GM10248 (cell line): ENCODE measurements at places on chromosomes 16 and 17.
A peak's percentile ranks its signal among the peaks of the same experiment; 100 is the strongest.

DNA sequence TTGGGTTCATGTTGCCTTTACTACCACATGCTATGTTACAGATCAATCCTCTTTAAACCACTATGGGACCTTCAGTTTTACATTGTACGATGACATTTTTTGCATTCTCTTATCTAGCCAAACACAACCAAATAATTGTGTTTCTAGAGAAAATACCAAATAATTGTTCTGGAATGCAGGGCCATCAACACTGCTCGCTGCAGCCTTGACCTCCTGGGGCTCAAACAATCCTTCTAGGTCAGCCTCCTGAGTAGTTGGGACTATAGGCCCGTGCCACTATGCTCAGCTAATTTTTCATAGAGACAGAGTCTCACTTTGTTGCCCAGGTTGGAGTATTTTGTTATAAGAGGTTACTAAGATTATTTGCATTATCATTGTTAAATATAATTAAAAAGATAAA lies 237.5 kb upstream of the PMFBP1 start:
- no peak for DNase-seq

DNA sequence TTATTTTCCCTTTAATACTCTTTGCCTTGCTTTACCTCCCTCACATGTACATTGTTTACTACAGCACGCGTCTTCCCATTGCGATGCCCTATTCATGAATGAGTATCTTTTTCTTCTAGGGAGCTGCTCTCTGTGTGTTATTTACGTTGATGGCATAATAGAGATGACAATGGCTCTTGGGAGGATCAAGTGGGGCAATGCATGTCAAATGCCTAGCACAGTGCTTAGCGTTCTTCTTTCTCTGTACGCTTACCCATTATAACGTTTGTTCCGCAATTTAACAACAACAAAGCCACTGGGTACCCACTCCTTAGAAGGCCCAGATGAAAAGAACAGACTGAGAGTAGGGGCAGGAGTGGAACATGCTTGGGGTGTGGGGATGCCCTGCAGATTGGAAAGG lies 271.6 kb upstream of the TNRC6C start:
- no peak for DNase-seq

- no peak for DNase-seq
Measured at GRCh38 chr16:88350922-88351321, 31.8 kb upstream of the ZNF469 start.

- no peak for DNase-seq
Measured at GRCh38 chr16:80990577-80990976, 16.1 kb downstream of the CMC2 start.

- peak; percentile 75 for DNase-seq
Measured at GRCh38 chr17:42720996-42721583, 23.8 kb downstream of the EZH1 start.

DNA sequence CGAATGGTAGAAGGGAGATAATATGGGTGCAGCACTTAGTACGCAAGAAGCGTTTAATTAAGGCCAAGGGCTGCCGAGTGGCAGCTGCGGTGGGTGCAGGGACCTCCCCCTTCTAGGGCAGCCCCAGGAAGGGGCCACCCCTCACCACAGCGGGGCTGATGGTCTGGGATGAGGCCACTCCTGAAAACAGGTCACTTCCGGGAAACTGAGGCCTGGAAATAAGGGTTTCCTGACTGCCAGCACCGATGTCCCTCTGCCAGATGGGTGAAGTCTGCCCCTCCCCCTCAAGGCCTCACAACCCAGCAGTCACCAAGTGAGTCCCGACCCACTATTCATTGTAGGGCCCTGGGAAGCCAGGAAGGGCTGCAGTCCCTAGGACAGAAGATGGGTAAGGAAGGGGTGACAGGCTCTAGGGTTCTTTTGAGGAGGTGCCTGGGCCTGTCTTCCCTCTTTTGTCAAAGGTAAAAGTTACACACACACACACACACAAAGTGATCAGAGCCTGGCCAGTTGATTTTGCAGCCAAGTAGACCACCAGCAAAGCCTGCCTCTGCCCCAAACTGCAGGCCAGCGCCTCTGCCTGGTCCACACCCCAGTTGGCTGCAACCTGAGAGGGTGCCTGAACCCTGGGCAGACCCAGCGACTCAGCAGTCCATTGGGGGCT lies 12.5 kb downstream of the SREBF1 start:
- no peak for DNase-seq

DNA sequence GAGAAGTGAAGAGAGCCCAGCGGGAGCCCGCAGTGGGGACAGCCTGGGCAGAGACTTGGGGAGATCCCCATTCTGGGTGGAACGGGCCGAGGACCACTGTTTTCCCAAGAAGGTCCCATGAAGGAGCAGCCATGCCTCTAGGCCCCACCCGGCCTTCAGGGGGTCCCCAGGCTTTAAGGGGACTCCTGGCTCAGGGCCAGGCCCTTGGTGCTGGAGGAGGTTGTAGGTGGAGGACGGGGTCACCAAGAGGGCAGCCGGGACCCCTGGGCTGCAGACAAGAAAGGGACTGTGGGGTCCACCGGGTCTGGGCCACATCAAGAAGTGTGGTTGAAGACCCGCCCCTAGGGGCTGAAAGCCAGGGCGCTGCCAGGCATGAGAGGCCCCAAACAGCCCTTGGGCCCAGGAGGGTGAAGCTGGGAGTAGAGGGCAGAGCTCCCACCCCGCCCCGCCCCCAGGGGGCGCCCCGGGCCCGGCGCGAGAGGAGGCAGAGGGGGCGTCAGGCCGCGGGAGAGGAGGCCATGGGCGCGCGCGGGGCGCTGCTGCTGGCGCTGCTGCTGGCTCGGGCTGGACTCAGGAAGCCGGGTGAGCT lies at the start of gene PRSS21:
TSS of gene PRSS21 (plus strand) at position 487 of the 589 bp plus-strand sequence. CDS start at position 519, 32 bp downstream.
- DNase-seq, result no peak

DNA sequence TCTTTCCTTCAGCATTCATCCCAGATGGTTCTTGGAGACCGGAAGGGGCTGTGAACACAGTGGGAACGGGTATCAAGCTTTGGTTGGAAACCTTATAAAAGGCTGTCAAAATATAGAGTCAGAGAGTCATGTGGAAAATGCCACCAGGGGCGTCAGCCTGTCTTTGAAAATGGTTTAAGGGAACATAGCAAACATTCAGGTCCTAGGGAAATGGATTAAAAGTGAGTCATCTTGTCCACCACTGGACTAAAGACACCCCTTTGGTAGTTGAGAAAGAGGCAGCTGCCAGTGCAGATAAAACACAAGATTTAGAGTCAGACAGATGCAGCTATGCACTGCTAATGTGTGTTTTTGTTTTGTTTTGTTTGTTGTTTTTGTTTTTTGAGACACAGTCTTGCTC lies 47.8 kb upstream of the BCO1 start:
- DNase-seq, result no peak

DNA sequence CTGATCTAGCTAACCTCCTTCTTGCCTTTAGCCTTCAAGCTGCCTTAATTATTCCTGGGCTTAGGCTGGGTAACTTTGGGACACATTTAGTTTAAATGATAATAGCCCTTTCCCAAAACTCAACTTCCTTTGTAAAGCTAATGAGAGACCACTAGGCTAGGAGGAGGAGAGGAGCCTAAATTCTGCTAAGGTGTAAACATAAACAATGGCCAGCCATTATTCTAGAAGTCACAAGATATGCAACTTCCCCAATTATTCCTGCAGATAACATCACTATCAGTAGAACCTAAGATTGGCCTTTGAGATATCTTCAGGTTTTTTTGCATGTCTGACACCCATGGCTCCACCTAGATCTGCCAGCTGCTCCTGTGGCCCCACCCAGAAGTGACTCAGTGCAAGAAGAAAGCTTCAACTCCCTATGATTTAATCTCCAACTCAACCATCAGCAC lies 131.2 kb upstream of the FAM20A start:
- DNase-seq, result no peak

DNA sequence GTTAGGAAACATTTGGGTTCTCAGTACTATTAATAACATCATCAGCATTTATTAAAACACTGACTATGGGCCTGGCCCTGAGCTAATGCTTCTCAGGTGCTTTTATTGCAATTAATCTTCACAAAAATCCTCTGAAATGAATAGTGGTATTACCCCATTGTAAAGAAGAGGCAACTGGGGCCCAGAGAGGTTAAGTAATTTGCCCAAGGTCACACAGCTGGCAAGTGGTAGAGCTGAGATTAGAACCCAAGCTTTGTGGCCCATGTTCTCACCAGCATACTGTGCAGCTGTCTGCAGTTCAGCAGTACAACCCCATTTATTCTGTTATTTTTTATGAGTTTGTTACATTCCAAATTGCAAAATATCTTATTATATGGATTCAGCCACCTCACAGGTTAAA lies 82.3 kb downstream of the TBC1D16 start:
- DNase-seq, result no peak

DNA sequence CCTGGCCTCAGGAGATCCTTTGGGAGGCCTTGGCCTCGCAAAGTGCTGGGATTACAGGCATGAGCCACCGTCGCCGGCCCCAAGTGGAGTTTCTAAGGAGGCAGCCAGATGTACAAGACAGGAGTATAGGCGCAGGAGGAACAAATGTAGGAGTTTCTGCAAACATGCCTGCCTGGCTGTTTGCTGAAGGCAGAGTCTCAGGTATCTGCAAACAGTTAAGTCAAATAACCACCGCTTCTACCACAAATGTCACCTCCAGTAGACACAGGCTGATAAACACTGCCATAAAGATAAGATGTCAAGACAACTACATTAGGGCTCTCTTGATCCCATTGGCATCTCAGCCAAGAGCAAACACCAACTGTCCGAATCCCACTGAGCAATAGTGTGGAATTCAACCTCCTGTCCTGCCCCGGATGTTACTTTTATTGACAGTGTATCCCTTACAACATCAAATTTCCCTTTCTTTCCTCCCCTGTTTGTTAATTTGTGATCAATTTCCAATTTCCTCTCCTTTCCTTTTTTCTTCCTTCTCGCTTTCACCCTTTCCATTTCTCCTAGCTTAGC lies 5.6 kb upstream of the COG1 start:
- no peak for DNase-seq

- no peak for DNase-seq
Measured at GRCh38 chr17:18937981-18938691, 13.8 kb upstream of the SLC5A10 start.

DNA sequence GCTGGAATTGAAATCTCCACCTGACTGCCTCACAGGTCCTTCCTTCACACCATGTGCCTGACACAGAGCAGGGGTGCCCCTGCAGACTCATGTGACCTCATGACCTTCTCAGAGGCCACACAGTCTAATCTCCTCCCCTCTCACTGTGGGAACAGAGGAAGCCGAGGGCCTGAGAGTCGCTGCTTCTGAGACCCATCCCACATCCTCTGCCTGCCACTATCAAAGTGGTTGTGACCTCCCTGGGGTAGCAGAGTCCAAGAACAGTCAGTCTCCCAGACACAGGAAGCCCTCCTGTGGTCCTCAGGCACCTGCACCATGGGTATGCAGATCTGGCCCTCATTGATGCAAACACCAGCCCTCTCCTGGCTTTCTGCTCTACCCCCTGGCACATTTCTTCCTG lies 78.5 kb downstream of the RAB11FIP4 start:
- no peak for DNase-seq
